ENCODE measurements at places on chromosomes 4 and X.

GRCh38 chr4:148376151-148376550, 66.1 kb downstream of the NR3C2 start:
- DNase-seq, result peak; percentile 59

GRCh38 chr4:130074096-130074495, 978.1 kb downstream of the C4orf33 start:
- DNase-seq, result no peak

DNA sequence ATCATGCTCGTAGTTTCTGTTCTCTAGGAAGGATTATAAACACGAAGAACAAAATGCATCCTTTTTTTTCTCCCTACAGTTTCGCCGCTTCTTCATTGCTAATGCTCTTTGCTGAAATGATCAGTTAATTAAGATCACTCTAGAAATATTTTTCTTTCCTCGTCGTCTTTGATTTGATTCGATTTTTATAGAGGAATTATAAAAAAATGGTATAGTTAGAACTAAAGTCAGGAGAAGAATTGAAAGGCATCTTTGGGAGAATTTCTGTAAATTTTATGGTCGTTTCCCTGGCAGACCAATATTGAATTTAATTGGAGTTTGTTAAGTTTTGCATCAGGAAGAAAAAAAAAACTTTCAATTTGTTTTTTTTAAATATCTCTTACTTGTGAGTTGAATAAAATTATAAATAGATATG, 1.1 kb upstream of the NKX3-2 start:
- DNase-seq, result no peak

DNA sequence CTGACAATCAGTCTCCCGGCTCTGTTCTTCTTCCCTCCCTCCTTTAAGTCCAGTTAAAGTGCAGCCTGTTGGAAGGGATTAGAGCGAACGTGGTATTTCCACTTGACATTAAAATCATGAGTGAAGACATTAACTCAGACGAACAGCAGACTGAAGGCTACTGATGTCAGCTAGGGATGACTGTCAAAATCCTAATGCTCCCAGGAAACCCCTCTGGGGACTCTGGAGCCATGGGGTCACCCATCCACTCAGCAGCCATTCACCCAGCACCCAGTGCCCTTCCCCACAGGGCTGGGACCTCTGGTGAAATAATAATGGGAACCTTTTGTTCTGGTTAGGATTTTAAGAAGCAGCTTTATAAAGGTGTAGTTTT, 113.9 kb downstream of the DRD5 start:
- DNase-seq, result no peak

DNA sequence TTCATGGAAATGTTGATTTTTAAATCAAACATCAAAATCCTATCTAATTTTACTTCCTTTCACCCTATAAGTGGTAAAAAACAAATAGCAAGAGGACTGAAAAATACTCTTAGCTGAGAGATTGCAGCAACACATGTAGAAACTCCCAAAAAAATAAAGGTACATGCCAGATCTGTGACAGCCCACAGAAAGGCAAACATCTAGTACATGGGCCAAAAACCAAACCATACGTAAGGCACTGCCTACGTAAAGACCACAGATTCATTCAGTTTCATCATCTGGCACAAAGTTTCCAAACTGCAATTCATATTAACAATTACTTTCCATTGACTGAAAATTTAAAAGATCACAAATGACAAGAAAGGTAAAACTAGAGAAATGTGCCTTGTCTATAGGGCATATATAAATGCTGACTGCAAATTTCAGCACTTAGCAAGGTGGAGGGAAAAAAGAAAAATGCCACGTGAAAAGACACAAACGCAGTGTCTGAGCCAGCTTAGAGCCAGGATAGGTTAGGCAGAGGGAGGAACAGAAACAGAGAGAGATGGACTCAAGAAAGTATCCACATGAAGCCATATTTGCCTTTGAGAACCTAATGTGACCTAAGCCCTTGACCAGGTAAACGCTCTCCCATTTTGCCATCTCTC, 88.1 kb downstream of the TSPAN5 start:
- DNase-seq, result no peak

GRCh38 chr4:82779032-82779431, 19.6 kb downstream of the SCD5 start:
- no peak for DNase-seq

GRCh38 chrX:107646735-107647134, 18.4 kb downstream of the PRPS1 start:
- DNase-seq, result no peak

DNA sequence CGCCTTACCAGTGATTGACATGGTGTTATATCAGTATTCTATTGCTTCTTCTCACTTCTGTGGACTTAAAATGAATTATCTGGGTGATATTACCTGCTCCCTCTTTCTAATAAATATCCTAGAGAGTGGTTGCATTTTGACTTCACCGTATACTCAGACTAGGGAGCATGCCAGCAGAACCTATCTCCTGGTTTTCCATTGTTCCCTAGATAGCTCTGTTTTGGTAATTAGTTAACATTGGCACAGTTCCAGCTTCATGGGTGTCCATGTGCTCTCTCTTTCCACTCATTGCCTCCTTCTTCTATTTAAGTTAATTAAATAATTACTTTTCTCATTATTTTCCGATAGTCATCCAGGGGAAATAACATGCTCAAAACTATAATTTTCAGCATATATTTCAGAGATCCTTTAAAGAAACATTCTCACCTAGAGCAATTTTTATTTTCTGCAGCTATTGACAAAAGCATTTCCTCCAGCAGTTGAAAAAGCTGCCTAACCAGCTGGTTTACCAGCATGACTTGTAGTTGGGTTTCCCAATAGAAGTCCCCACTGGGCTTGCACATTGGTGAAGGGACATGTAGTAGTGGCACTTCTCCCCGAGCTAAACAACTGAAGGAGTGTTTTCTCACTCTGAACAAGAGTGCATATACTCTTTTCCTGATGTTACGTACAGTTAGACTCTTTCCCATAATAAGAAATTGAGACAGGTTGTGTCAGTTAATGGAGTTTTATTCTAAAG, 27.9 kb upstream of the PAPSS1 start:
- no peak for DNase-seq

DNA sequence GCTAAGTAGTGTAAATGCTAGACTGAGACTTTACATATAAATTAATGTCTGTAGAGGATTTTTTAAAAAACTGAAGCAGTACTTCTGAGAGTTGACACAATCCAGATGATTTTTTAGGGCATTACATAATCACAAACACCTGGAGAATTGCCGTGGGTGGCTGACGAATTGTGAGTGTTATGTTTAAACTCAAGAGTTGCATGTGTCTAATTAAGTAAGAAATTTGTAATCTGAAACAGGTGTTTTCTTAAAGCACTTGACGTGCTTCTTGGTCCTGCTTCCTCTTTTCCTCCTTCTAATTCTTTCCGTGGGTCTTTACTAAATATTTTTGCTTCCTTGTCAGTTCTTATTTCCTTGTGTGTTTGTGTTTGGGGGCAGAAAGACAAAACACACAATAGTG, 27.8 kb downstream of the PIR start:
- DNase-seq, result no peak
